ENCODE measurements at places on chromosomes 6 and 20. TPM values are rescaled to one million over a fixed set of nuclear protein-coding genes. Genes with fewer than 3 reads are reported as not detected.
A peak's percentile ranks its signal among the peaks of the same experiment; 100 is the strongest.

DNA sequence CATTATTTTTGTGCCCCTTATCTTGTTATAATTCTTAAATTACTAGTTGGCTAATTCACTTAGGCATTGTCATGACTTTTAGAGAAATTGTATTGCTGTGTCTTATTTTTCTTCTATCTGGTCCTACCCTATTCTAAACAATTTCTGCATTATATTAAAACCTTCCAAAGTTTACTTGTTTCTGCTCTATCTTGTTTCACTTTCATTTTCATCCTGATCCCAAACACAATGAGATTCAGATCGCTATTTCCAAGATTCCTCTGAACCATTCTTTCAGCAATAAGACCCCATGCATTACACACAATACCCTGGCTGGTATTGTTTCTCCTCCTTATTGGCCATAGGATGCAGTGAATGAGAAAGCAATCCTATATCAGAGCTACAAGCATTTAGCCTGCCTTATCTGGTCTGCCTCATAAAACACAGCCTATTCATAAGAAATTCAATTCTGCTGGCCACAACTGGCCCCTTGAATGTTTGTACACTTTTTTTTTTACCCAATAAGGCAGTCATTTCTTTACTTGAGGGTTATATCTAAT is 69.9 kb upstream of the POU3F2 start:
- no peaks in the 10 kb centered on the region for H3K4me1 ChIP-seq
- H3K27ac ChIP-seq, result no peak overlapping the region
- H3K4me3 ChIP-seq, result peak overlapping the region; percentile 47
- no peaks in the 10 kb centered on the region for H3K27me3 ChIP-seq
- DNase-seq, result no peak

GRCh38 chr20:50913690-50914375 is 17.4 kb downstream of the ADNP start:
- DNase-seq, result no peak
- H3K27ac ChIP-seq, result no peak overlapping the region
- peaks cover 24% of the 10 kb centered on the region for H3K36me3 ChIP-seq
- H3K27me3 ChIP-seq, result no peaks in the 10 kb centered on the region
- H3K4me3 ChIP-seq, result no peak overlapping the region
- H3K4me1 ChIP-seq, result no peaks in the 10 kb centered on the region

GRCh38 chr6:131574686-131575085 is 1.7 kb downstream of the ARG1 start:
- DNase-seq, result no peak
- H3K27ac ChIP-seq, result no peak overlapping the region
- H3K4me1 ChIP-seq, result no peaks in the 10 kb centered on the region
- H3K4me3 ChIP-seq, result no peak overlapping the region
- no peaks in the 10 kb centered on the region for H3K36me3 ChIP-seq
- H3K27me3 ChIP-seq, result no peaks in the 10 kb centered on the region

ZNFX1 gene
- total RNA-seq, result 24.1 TPM

B3GAT2 gene
- not detected for total RNA-seq

TSBP1 gene
- not detected for total RNA-seq

DNA sequence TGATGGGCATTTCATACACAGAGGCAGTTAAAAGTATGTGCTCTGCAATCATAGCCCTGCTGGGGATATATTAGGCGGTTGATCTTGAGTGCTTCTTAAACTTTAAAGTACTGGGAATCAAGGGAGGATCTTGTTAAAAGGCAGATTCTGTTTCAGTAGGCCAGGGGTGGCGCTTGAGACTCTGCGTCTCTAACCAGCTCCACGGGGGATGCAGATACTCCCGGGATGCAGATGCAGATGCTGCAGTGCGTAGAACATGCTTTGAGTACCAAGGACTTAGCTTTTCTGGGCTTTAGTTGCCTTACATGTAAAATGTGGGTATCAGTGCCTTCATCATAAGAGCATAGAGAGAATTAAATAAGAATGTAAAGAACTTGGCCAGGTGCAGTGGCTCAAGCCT is 44.4 kb upstream of the ENPP5 start:
- H3K27me3 ChIP-seq, result peaks cover 6% of the 10 kb centered on the region
- H3K27ac ChIP-seq, result no peak overlapping the region
- no peak for DNase-seq
- no peak overlapping the region for H3K4me3 ChIP-seq

Data from PC-9 (cell line).